H9 (cell line): ENCODE measurements at places on chromosomes 16 and 17. TPM values are rescaled to one million over a fixed set of nuclear protein-coding genes. Genes with fewer than 3 reads are reported as not detected.

Gene EVPLL
- 0.61 TPM in 1 of 2 replicates, not detected in the other for total RNA-seq

GRCh38 chr17:75064867-75065561 lies 18.0 kb downstream of the KCTD2 start:
- no peaks in the 10 kb centered on the region for H3K27me3 ChIP-seq
- H3K4me3 ChIP-seq, result no peak overlapping the region
- H3K27ac ChIP-seq, result no peak overlapping the region
- H3K36me3 ChIP-seq, result peaks cover 54% of the 10 kb centered on the region

Gene TBC1D3I
- total RNA-seq, result 0.35 TPM in 1 of 2 replicates, not detected in the other

GRCh38 chr17:41455236-41455635 lies 11.9 kb downstream of the KRT32 start:
- no peak for DNase-seq
- H3K4me3 ChIP-seq, result no peak overlapping the region
- no peaks in the 10 kb centered on the region for H3K4me1 ChIP-seq
- H3K27ac ChIP-seq, result no peak overlapping the region

GRCh38 chr16:50285406-50286003 lies 19.2 kb downstream of the ADCY7 start:
- no peak for DNase-seq
- no peak overlapping the region for H3K4me3 ChIP-seq
- H3K27me3 ChIP-seq, result no peaks in the 10 kb centered on the region
- peaks cover 5% of the 10 kb centered on the region for H3K36me3 ChIP-seq
- no peak overlapping the region for H3K27ac ChIP-seq

GRCh38 chr16:71288570-71288889 lies 672 bp downstream of the CMTR2 start:
- peak overlapping the region; percentile 86 for H3K4me3 ChIP-seq
- H3K4me1 ChIP-seq, result 0 out of 2 replicates have a peak, but pooled peaks cover 2% of the 10 kb centered on the region
- no peaks in the 10 kb centered on the region for H3K27me3 ChIP-seq

- no peaks in the 10 kb centered on the region for H3K27me3 ChIP-seq
- H3K4me1 ChIP-seq, result no peaks in the 10 kb centered on the region; the same call in 1 of the 2 replicates
- H3K36me3 ChIP-seq, result no peaks in the 10 kb centered on the region
- no peak overlapping the region for H3K27ac ChIP-seq
- DNase-seq, result peak; percentile 73
Measured at GRCh38 chr16:11615748-11616447, 29.2 kb upstream of the LITAF start.

Gene SLC6A2
- 0.24 TPM in 1 of 2 replicates, not detected in the other for total RNA-seq

DNA sequence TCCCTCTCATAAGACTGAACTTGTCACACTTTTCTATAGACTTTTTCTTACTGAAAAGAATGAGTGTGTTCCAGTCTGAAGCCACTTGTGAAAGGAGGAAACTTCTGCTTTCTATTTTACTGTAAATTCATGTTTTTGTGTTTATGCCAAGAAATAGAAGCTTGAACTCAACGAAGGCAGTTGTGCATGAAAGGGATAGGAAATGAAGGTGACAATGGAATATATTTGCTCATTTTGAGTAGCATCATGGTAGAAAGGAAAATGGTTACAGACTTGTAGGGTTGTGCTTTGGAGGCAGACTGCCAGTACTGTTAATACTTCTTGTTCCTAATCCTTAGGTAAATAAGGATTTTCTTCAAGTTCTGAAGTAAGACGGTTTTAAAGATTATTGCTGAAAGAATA lies 8.1 kb downstream of the CLTC start:
- peaks cover 13% of the 10 kb centered on the region; the same call in 2 of the 3 replicates for H3K36me3 ChIP-seq
- no peak overlapping the region for H3K4me3 ChIP-seq
- no peak for DNase-seq
- H3K4me1 ChIP-seq, result no peaks in the 10 kb centered on the region; the same call in 1 of the 2 replicates
- H3K27ac ChIP-seq, result no peak overlapping the region

- H3K27ac ChIP-seq, result no peak overlapping the region
- no peaks in the 10 kb centered on the region for H3K27me3 ChIP-seq
Measured at GRCh38 chr16:64469351-64469750, 652.5 kb downstream of the CDH11 start.

- no peak overlapping the region for H3K27ac ChIP-seq
- no peak overlapping the region for H3K4me3 ChIP-seq
- peak; percentile 70 for DNase-seq
- peaks cover 3% of the 10 kb centered on the region for H3K36me3 ChIP-seq
Measured at GRCh38 chr17:77322514-77323412, 182.0 kb downstream of the SEC14L1 start.
